Myocyte (in vitro differentiated cells): ENCODE measurements at places on chromosomes 11 and 22.

- DNase-seq = no peak
Observed at GRCh38 chr11:114949614-114950351, 271.5 kb downstream of the NXPE2 start.

- DNase-seq = peak; percentile 78
Observed at GRCh38 chr11:68003846-68004550, at the start of gene UNC93B1. UNC93B1 (minus strand) TSS chr11:68004097; CDS start chr11:68004043, 54 bp downstream.

- peak; percentile 80 for DNase-seq
Observed at GRCh38 chr11:10659339-10660216, 34.0 kb downstream of the IRAG1 start.

GRCh38 chr22:38727530-38728451, 22.0 kb downstream of the GTPBP1 start:
- DNase-seq = no peak

GRCh38 chr11:100930185-100930778, 199.3 kb downstream of the PGR start:
- peak; percentile 75 for DNase-seq

- DNase-seq = no peak
Observed at GRCh38 chr22:19796160-19796559, 35.6 kb downstream of the TBX1 start.

DNA sequence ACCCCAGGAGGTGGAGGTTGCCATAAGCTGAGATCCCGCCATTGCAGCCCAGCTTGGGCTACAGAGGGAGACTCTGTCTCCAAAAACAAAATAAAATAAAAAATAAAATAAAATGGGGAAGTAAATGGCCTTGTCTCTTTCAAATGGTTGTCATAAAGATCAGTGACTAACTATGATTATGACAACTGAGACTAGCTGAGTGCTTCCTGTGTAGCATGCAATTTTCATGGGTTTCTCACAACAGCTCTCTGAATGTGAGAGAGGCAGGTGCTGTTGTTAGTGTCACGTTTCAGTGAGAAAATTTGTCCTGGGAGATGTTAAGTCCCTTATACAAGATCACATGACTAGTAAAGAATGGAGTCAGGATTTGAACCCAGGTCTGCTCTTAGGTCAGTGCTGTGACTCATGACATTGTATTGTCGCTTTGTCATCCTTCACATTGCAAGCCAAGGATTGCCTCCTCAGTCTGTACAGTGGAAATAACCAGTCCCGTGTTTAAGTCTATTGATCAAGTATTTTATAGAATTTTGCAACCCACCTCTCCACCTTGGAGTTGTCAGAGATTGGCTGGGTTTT, 163.3 kb upstream of the CCDC90B start:
- DNase-seq = no peak

DNA sequence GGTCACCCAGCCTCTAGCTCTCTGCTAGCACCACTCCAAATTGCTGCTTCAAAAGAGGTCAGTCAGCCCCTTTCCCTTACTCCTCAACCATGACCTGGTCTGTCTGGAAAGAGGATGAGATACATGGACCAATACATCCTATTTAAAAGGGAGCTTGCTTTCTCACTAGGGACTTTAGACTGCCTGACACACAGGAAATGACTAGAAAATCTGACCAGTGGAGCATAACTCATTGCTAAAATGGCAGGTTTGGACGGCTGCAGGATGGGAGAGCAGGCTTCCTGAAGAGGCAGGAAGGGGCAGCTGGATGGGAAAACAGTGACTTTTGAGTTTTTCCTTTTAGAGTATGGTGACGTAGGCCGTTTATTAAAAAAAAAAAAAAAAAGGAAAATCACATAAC, 25.3 kb downstream of the STIM1 start:
- no peak for DNase-seq

DNA sequence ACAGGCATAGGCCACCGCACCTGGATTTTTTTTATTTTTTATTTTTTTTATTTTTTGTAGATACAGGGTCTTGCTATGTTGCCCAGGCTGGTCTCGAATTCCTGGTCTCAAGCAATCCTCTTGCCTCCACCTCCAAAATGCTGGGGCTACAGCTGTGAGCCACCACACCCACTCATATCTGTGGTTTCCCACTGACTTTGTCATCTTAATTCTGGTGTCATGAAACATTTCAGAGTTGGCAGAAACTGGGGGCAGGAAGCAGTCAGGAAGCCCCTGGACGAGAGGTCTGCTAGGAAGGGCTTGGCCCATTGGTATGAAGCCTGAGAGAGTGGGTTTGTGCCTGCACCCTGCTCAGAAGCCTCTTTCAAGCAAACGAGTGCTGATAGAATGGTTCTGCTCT, 49.1 kb downstream of the COMMD9 start:
- DNase-seq = peak; percentile 48

DNA sequence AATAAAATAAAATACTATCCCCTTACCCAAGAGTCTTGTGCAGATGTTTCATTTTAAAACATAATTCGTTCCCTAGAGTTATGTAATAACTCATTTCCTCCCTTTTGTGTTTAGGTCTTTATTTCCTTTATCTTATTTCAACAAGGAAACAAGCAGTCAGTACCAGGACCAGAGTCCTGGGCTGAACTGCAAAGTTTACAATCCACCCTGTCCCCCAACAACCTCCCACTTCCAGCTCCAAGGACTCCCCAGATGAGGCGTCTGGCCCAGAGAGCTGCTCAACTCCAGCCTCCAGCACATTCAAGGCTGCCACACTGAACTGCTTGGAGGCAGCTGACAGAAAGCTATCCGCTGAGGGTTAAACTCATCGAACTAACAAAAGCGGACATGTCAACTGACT, 4.5 kb downstream of the POLDIP3 start:
- DNase-seq = no peak

GRCh38 chr11:70067036-70067435, 11.1 kb upstream of the ANO1 start:
- no peak for DNase-seq

DNA sequence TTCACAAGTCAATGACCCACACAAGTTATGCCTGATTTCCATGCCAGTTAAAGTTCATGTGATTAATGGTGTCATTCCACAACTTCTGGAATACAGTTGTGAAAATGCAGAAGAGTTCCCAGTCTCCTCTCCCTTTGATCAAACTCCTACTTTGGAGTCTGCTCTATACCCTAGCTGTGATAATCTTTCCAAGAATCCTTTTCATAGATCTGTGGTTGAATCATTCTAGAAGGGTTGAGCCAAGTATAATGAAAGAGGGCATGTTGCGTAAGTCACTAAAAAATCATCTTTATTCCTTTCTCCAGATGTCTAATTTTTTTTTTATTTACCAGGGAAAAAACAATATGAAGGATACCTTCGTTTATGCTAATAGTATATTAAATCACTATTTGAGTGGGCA, 89.7 kb upstream of the CARD18 start:
- peak; percentile 21 for DNase-seq

GRCh38 chr11:117953024-117953671, 23.9 kb upstream of the TMPRSS13 start:
- no peak for DNase-seq

GRCh38 chr11:76803023-76803422, 19.9 kb downstream of the TSKU start:
- no peak for DNase-seq

GRCh38 chr11:73376803-73377629, 817 bp downstream of the RELT start:
- peak; percentile 59 for DNase-seq

- DNase-seq = no peak
Observed at GRCh38 chr11:71404209-71404608, 44.0 kb downstream of the DHCR7 start.

DNA sequence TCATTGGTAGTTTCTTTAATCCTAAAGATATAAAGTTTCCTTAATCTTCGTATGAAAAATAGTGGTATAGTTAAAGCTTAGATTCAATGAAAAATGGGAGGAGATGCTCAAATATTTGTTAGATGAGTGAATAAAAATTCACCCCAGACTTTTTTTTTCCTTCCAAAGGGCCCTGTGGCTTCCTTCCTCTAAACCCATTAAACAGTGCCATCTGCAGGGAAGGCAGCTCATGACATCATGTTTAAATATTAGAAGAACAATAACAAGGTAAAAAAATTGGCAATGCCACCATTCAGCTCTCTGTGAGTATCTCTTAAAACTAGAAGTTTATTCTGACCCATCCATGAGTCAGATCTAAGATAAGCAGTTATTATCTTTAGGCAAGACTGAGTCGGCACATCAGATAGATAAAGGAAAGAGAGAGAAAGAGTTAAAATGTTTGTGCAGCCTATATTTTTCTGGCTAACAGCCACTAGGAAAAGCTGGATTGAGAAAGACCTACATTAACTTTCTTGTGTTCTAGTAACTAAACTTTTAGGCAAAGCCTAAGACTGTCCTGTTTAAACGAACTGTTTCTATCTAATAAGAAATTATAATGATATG, 19.1 kb upstream of the OOSP1 start:
- peak; percentile 62 for DNase-seq

- DNase-seq = peak; percentile 44
Observed at GRCh38 chr11:110479108-110480101, 49.7 kb downstream of the FDX1 start.

GRCh38 chr11:123472236-123472935, 42.3 kb downstream of the GRAMD1B start:
- no peak for DNase-seq

DNA sequence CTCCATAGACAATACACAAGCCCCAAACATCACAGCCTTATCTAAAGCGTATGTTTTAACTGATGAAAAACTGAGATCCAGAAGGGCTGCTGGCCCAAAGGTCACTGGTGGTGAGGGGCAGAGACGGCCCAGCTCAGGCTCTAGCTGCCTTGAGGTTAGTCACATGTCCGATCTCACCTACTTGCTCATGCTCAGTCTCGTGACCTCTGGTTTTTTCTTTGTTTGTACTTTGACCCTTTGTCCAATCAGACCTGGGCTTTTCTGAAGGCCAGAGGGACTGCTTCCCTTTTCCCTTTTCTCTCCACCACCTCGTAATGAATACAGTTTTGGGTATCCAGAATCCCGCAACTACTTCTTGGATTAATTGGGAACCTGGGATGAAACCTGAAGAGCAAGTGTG, 28.6 kb downstream of the MMP20 start:
- DNase-seq = no peak

DNA sequence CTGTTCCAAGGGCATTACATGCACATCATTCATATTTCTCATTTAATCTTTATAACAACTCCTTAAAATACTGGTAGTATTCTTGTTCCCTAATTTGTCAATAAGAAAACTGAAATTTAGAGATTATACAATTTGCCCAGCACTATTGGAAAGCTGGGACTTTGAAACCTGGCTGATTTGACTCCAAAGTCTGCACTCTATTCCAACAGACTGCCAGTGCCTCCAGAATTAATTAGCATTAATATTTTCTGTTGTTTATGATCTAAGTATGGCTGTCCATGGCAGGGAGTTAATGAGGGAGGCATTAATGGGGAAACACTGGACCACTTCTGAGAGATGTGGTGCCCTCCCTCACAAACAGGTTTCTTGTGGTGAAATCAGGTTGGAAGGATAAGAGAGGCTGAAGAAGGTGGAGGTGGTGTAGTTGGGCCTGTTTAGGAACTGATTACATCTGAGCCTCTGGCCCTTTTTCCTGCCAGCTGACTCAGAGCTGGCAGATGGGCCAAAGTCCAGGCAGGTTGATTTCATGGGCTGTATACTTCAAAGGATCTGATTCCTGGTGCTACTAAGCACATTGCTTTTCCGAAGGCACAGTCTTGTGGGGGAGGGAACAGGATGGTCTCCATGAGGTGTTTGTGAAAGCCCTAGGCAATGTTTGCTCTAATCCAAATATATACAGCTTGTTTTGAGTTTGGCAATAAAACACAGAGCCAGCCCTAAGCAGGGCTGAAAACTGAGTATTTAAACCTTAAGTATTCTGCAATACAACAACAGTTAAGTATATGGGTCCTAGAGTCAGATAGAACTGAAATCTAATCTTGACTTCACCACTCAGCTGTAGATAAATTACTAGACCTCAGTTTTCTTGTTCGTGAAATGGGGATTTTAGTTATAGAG, 21.0 kb upstream of the RAB30 start:
- DNase-seq = no peak

DNA sequence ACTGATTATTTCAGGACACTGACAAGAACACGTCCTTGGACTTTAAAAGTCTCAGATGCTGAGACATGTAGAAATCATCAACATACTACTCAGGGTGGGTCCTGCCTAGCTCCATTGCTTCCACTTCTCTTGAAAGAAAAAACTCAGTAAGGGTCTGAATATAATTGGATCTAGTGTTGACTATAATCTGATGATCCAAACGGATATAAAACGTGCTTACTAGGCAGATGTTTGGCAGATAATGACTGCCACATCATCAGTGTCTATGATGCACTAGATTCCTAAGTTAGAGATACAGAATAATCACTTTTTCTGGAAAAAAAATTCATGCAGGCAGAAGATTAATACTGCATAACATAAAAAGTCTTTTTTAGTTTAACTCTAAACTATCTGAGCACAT, 21.6 kb downstream of the GUCY1A2 start:
- DNase-seq = no peak

- DNase-seq = no peak
Observed at GRCh38 chr11:3992964-3993363, 101.6 kb upstream of the RRM1 start.

GRCh38 chr11:112656772-112657428, 304.3 kb upstream of the NCAM1 start:
- peak; percentile 99 for DNase-seq

GRCh38 chr11:118892514-118892913, 8.8 kb downstream of the CXCR5 start:
- peak; percentile 23 for DNase-seq

- no peak for DNase-seq
Observed at GRCh38 chr11:1422481-1422880, 32.7 kb downstream of the BRSK2 start.

- no peak for DNase-seq
Observed at GRCh38 chr11:109140857-109141515, 281.0 kb upstream of the C11orf87 start.

DNA sequence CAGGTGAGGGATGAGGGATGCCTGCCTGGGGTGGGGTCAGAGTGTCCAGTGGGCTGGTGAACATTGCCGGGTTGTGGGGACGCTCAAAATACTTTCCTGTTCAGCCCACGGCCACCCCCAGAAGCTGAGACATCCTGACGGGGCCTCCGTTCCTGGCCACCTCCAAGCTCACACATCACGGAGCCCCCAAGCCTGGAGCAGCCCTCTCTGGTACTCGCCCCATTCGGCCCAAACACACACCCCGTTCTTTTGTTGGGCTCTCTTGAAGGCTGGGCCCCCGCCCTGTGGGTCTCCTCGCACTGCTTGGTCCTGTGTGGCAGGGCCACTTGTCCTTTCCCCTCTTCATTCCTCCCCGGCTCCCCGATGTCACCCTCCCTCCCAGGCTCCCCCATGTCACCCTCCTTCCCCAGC, 442.6 kb downstream of the TBC1D22A start:
- no peak for DNase-seq

DNA sequence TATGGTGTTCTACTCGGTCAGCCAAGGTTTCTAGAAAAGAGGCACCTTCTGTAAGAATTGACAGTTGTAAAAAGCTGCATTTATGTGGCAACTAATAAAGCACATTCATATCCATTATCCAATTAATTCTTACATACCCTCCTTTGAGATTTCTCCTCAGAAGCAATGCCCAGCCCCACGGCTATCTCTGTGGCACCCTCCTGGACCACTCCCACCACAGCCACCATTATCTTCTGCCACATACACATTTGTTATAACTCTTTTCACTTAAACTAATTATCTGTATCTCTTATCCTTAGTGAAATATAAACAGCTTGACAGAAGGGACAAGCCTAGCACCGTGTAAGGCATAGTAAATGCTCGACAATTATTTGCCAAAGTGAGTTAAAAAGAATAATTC, 48.5 kb downstream of the PAK1 start:
- no peak for DNase-seq

GRCh38 chr22:33909075-33909458, 11.2 kb downstream of the LARGE1 start:
- DNase-seq = peak; percentile 68
